ENCODE measurements at places on chromosomes 3 and 15.

GRCh38 chr3:44495636-44496415, 18.4 kb upstream of the ZNF445 start:
- DNase-seq: no peak

DNA sequence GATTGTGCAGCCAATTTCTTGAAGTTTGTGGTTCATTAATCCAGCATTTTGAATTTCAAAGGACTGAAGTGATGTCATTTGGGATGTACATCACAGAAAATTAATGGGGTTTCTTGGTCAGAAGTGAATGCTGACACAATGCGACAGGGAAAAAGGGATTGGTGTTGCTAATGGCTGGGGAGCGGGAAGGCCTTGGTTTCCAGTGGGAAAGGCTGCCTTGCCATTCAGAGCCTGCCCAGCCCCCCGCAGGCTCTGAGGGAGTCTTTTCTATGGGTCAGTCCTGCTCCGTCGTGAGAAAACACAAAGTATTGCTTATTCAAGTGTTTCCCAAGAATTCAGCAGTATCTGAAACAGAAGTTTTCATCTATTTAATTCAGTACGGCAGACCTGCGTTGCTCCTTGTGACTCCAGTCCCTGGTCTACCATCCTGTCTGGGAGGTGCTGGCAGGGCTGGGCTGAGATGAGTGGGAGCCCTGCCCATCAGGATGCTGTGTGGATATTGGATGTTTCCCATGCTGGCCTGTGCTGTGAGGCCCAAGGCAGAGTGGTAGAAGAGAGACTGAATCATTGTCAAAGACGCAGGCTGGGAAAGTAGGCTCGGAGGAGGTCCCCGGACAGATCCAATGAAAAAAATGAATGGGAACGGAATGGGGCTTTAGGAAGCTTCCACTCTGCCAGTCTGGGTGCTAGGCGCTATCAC, 111.2 kb upstream of the KLHL25 start:
- DNase-seq: no peak

GRCh38 chr15:60372756-60373155, 25.0 kb downstream of the ANXA2 start:
- DNase-seq: no peak

- no peak for DNase-seq
Measured at GRCh38 chr3:170636400-170636973, 50.6 kb upstream of the SLC7A14 start.

GRCh38 chr15:99109555-99110021, 4.7 kb downstream of the SYNM start:
- no peak for DNase-seq

DNA sequence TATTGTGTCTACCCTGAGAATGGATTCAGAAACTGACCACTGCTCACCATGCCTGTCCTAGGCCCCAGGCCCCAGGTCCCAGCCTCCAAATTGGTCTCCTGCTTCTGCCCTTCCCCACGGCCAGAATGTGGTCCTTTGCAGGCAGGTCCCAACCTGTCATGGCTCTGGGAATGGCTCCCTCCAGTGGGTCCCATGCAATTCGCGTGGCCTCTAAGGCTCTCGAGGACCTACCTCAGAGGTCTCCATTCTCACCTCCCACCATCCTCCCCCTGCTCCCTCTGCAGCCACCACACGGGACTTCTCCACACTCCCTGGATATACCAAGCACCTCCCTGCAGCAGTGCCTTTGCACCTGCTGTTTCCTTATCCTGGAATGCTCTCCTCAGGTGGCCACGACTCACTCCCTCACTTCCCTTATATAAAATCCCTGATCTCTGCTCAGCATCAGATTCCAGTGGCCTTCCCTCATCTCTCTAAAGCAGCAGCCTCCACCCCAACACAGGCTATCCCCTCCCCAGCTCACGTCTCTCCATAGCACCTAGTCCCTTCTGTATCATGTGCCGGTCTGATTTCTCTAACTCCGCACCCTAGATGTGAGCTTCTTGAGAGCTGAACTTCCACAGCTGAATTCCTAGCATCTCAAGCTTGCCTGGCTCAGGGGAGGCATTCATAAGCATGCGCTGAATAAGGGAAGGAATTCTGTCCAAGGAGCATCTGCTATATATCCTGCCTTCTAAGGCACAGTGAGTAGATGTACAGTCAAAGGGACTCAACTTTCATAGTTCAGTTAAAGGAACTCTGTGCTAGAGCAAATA, 56.9 kb downstream of the ARRDC4 start:
- no peak for DNase-seq

GRCh38 chr3:61925721-61926120, 364.4 kb downstream of the PTPRG start:
- DNase-seq: no peak

GRCh38 chr15:63539521-63539920, 35.1 kb downstream of the USP3 start:
- no peak for DNase-seq

- DNase-seq: no peak
Measured at GRCh38 chr15:83276661-83277060, 7.8 kb downstream of the BNC1 start.

DNA sequence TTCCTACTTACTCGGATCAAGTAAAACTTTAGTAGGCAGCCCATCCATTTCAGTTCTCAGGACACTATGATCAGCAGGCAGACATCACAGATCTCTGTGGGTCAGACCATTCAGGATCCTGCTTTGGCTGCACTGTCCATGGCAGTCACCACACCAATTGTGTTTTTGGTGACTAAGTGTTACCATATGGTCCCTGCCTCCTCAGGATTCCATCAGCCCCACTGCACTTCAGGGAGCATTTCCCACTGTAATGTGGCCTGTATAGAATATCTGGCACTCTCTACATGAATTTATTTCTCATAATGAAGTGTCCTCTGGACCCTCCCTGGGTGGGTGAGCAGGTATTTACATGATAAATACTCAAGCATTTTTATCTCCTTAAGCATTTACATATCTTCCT, 41.3 kb downstream of the ZNF445 start:
- DNase-seq: no peak

DNA sequence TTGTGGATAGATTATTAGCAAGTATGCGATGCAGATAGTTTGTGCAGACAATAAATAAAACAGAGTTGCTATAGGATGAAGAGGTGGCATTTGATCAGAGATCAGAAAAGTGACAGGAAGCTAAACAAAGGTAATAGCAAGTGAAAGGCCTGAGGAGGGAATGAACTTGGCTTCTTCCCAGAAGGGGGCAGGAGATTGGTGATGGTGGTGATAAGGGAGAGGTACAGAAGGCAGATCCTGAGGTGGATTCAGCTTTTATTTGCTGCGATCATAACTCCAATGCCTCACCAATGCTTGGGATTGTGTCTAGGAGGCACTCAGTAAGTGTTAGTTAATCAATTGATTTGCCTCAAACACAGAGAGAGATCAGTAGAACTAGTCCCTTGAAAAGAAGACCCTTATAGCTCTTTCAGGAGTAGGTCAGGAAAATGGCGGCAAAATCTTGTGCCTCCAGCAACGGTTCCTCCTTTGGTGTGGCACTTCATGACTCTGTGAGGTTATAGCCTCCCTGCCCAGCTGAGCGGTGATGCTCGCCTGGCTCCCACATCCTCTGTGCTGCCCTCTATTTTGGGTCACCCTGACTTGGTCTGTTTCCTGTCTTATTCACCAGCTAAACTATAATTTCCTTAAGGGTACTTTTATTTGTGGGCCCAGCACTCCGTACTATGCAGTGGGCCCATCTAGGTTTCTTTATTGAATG, 37.5 kb downstream of the TGFBR2 start:
- peak; percentile 49 for DNase-seq

DNA sequence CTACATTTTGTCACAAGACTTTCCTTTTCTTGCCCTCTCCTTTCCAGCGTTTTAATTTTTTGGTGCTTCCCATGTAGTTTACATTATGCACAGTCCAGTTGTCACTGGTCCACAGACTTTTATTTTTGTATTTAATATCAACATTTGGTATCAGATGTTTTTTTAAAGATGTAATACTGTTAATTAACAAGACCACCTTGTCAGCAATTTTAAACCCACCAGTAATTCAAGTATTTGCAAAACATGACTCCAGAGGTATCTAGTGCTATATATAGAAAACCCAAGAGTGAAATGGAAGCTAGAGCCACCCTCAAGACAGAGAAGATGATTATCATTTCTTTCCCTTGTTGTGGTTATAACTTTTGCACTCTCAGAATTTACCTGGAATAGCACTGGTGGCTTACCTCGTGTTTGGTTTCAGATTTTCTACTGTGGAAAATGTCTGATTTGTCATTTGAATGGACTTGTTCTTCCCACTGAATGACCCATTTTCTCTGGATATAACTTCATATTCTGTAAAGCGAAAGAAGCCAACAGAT, 56.2 kb downstream of the TFG start:
- DNase-seq: no peak

Data from stimulated activated CD4-positive, alpha-beta T cell treated with anti-CD3 and anti-CD28 coated beads, Interleukin-4, amount 100 ng/mL, for 24 hours (primary cell).